ENCODE measurements at places on chromosomes 16 and 17.

DNA sequence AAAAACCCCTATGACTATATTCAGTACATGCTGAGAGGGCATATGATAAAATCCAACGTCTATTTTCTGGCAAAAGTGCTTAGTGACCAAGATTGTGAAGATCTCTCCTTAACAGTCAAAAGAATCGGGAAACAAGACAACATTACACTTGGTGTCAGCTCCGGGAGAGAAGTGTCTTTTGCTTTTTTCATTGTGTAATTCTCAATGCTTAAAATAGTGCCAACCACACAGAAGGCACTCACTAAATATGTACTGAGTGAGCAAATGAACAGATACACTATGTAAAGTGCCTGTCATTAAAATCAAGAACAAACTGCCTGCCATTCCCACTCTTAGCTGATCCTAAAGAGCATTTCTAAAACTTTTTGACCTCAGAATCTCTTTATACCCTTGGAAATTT is 34.1 kb downstream of the VPS53 start:
- DNase-seq: no peak

DNA sequence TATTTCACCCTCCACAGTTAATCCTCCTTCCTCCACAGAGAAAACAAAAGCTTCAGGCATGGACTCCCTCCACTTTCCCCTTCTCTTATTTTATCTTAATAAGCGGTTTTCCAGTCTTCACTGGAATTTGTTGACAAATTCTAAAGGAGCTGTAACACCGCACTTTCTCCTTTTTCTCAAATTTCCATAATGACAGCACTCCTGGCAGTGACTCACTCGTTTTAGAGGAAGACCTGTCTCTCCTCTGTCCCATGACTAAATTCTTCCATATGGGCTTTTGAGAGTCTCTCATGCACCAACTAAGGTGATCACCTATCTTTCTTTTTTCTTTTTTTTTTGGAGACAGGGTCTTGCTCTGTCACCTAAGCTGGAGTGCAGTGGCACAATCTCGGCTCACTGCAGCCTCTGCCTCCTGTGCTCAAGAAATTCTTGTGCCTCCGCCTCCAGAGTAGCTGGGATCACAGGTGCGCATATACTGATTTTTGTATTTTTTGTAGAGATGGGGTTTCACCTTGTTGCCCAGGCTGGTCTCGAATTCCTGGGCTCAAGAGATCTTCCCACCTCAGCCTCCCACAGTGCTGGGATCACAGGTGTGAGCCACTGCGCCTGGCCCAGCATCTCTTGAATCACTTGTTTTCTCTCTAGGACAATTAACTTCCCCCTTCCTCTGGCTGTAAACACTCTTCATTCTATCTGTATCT is 7.7 kb downstream of the ITGAM start:
- DNase-seq: no peak

DNA sequence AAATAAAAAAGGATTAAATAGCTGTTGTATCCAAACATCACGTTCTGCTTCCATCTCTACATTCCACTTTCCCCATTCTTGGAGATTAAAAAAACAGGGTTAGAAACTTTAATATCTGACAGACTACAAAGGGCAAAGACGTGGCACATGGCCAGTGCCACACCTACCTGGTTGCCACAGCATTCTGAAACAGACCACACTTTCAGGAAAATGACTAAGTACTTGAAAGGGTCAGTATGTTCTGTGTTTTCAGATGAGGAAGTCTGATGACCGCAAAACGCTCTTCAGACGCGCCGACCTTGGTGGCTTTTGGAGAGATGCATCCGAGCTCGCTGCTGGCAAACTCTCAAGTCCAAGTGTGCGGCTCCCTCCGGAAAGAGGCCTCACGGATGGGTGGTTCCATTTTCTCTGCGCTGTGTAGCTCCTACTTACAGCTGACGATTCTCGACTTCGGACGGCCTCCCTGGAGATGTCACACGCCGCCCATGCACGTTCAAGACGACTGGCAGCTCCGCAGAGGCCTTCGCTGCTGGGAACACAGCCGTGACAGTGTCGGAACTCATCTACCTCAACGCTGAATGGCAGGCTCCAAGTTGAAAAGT is 15.5 kb downstream of the MAP1LC3B start:
- no peak for DNase-seq

- DNase-seq: no peak
These were observed 23.1 kb downstream of the LITAFD start for GRCh38 chr16:8905168-8905762.

DNA sequence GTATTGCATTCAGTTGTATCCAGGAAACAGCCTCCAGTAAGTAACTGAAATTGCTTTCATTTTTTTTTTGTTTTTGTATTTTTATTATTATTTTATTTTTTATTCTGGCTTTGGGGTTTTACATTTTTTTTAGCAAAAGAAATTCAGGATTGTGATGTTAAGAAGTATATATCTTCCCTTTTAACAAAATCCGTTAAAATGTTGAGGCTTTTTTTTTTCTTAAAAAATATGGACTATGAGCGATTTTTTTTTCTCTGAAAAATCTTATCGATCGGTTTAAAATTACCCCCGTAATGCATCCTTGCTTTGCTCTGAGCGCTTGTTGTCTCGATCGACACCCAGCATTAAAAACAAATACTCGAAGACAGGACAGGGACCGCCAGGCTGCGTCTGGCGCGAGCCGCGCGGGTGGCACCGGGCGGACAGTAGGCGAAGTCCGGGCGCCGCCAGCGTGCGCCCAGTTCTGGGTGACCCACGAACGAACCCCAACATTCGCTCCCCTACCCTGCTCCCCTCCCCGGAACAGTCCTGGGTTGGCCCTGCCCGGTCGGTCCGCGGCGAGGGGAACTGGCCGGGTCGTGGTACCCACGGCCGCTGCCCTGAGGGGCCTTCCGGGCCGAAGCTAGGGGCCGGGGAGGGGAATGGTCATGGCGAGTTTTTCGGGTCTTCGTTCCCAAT is 482 bp downstream of the BAHCC1 start:
- DNase-seq: no peak

DNA sequence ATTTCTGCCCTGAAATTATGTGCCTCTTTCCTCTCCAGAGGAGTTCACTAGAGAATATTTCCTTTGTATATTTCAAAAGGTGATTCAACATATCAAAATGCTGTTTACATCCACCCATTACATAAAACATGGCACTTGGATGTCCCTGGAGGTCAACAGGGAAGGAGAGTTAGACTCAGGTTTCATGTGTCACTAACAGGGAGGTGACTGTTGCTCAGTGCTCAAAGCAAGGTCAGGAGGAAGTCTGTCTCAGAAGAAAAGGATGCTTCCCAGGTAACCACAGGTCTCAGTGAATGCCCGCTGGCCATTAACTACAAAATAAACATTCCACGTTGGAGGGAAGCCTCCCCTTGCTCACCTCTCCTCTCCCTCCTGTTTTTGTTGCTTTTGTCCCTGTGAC is 198.6 kb downstream of the AXIN2 start:
- no peak for DNase-seq

DNA sequence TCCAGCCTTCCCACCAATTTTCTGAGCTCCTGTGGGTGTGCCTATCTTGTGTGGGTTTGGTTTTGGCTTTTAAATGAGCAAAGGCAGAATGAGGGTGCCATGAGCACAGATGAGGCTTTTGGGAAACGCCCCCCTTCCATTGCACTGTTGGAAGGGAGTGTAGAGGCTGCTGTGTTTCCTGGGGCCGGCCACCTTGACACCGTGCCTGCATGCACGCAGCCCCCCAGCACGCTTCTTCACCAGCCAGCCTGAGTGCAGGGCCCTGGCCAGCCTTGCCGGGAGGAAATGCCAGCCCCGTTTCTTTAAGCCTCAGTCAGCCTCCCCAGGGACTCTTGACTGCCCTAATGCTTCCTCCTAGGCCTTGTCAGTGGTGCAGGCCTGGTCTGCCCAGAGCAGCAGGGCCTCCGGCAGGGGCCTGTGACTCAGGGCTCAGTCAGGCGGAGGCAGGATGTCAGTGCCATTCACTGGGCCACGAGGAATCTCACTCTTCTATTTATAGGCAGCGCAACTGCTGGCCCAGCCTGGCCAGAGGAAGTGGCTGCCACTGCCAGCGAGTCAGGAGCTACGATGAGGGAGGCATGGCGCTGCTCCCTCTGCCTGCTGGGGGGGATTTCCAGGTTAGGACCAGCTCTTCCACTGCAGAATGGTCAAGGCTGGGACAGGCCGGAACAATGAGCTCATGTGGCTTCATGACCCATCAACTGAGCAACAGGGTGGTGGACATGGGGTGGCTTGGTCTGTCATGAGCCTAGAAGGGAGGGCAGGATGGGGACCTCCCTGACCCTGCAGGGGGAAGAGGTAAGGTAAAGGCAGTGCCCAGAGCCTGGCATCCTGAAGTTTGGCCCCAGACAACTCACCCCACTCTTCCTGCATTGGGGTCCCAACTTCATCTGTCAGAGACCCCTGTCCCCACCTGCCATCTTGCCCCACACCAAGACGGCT is 205.2 kb downstream of the RAB11FIP4 start:
- DNase-seq: no peak

DNA sequence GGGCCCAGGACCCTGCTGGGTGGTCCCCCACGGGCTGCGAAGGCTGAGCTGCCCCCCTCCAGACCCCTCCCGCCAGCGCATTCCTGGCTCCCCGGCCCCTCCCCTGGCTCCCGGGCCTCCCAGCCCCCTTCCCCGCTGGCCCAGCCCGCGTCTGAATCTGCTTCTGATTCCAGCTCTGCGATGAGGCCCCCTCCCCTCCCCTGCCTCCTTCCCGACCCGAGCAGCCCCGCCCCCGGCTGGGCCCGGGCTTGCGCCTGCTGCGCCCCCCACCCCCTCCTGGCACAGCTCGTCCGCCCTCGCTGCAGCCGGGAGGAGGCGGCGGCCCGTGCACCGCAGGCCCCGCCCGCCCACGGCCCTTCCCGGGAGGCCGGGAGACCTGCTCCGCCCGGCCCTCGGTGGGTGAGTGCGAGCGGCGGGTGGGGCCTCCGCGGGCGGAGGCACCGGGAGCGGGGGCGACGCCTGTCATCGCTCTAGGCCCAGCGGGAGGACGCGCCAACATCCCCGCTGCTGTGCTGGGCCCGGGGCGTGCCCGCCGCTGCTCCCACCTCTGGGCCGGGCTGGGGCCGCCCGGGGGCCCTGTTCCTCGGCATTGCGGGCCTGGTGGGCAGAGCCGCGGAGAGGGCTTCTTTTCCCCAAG is at the start of gene NTN3:
Gene NTN3, plus strand, starts transcription at position 282 of the 637 bp plus-strand sequence. CDS start 405 bp downstream, outside the sequence.
- no peak for DNase-seq

DNA sequence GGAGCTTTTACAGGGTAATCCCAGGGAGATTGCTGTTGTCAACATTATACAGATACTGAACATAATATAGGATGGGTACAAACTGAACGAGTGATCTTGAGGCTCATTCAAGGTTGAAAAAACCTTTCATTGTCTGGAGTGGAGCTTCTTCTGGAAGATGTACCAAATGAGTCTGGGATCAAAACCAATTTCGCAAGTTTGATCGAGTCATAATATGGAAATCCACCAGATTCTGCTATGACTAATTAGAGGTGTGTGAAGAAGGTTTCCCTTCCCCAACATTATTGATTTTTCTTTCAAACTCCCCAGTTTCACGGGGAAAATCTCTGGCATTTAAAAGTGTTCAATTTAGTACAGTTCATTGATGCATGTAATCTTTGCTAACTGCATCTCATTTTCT is 324.1 kb downstream of the ZFHX3 start:
- DNase-seq: no peak

GRCh38 chr16:48507886-48508285 is 102.1 kb downstream of the N4BP1 start:
- no peak for DNase-seq

- no peak for DNase-seq
These were observed 89.4 kb downstream of the RPA1 start for GRCh38 chr17:1919201-1919600.

- no peak for DNase-seq
These were observed 17.8 kb downstream of the GJD3 start for GRCh38 chr17:40346765-40347158.

GRCh38 chr16:12271006-12271405 is 294.5 kb downstream of the SNX29 start:
- DNase-seq: no peak

Measured in right renal pelvis (tissue), 4 donors.